ENCODE measurements at places on chromosomes 6 and 20. TPM values are rescaled to one million over a fixed set of nuclear protein-coding genes. Genes with fewer than 3 reads are reported as not detected.

DNA sequence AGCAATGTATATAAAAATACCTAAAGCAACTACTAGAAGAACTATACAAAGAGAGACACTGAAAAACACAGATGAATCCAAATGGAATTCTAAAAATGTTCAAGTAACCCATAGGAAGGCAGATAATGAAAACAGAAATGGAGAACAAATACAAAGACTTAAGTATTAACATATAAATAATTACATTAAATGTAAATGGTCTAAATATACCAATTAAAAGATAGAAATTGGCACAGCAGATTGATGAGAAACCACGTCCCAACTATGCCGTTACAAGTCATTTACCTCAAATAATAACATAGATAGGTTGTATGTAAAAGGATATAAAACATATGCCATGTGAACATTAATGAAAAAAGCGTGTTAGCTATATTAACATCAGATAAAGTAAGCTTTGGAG is 40.1 kb downstream of the CEP85L start:
- ATAC-seq, result no peak

- ATAC-seq, result no peak
Measured at GRCh38 chr20:3123542-3123941, 36.1 kb downstream of the FASTKD5 start.

DNA sequence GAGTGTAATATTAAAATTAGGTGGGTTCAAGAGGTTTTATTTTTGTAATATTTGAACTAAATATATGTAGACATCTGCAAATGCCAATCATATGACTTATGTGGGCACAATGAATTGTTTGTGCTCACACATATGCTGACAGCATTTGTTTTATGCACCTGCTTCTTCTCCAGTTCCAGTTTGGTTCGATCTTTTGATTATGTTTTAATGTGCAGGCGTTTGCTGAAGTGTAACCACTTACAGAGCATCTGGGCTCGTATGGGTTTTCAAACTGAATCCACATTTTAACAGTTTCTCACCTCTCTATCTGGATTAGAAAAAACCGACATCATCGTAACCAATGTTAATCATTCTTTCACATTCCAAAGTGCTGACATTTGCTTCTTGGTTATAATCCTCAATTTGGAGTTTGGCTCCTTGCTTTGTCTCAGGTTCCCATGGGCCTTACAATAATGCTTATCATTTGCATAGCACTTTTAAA is 129.1 kb upstream of the SPACA1 start:
- ATAC-seq, result no peak

Gene FAM50B
- 6.0 TPM for total RNA-seq

Gene HLA-DMB
- 5.5 TPM for total RNA-seq

- no peak for ATAC-seq
Measured at GRCh38 chr6:105880030-105880492, 206.1 kb upstream of the PRDM1 start.

DNA sequence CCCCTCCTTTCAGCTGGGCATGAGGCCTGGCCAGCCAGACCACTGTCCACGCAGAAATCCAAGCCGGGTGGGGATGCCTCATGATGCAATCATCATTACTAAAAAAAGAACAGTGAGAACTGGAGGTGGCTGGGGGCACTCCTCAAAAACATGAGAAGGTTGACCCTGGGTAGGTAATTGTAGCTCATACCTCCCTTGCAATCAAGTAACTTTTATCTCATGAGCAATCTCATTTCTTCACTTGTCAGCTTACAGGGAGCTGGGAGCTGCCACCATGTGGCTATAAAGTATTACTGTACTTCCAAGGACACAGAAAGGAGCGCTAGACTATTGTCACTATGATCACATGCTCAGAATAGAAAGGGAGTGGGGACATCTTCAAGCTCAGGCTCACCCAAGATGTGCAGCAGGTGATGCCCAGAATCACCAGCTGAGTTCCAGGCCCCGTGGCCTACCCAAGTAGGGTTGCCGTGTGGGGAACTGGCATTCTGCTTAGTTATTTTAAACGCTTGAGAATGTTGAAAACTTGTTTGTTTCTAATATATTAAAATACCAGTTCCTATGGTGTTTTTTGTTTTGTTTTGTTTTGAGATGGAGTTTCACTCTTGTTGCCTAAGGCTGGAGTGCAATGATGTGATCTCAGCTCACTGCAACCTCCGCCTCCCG is 3.0 kb upstream of the CDH26 start:
- peak; percentile 68 for ATAC-seq

DNA sequence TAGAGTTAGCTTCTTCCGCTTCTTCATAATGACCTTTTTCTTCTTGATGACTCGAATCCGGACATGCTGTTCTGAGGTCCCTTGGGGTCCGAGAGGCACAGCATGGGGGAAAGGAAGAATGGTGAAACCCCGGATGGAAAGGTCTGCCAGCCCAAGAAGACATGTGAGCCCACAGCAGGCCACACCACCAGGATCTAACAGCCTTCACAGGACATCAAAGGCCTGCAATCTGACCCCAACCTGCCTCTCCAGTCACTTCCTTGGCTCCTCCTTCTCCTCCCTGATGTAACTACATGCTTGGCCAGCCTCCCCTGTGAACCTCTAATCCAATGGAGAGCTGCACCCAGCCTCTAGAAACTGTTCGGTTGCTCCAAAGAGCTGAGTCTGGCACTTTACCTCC is 1.6 kb downstream of the CPXM1 start:
- ATAC-seq, result no peak

- ATAC-seq, result peak; percentile 82
Measured at GRCh38 chr6:138088326-138088762, 18.9 kb downstream of the PERP start.

DNA sequence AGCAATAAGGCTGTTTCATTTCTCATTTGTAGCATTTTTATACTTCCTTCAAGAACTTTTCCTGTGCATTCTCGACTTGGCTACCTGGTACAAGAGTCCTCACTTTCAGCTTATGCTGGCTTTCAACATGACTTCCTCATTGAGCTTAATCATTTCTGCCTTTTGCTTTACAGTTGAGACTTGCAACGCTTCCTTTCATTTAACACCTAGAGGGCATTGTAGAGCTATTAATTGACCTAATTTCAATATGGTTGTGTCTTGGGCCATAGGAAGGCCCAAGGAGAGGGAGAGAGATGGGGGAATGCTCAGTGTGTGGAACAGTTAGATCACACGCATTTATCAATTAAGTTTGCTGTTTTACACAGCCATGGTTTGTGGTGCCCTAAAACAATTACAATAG is 37.2 kb downstream of the SLC22A2 start:
- ATAC-seq, result peak; percentile 80

DNA sequence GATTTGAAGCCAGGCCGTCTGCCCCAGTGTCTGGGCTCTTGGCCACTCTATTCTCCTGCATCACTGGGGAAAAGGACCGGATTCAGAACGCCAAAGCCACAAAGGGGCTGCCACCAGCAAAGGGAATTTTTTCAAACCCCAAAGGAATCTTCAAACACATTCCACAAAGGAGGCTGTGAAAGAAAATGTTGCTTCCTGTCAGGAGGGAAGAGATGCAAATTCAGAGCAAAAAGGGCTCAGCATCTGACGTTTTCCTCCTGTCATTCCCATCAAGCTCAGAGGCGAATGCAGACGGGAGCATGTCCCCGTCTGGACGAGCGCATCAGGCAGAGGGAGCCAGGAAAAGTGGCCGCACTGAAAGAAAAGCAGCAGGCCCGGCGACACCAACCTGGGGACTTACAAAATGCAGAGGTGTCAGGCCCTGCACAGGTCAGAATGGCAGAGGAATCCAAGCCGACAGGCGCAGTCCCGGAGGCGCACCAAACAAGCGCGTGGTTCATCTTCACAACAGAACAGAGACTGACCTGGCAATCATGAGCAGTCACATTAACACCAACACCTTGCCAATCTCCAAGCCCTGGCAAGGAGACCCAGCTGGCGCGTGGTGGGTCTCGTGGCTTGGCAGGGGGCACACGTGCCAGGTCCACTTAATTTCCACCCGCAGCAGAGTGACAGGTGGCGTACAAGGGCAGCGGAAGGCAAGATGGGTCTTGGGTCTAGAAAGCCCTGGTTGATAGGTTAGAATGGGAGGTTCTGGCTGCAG is 62.8 kb downstream of the GRM4 start:
- no peak for ATAC-seq

DNA sequence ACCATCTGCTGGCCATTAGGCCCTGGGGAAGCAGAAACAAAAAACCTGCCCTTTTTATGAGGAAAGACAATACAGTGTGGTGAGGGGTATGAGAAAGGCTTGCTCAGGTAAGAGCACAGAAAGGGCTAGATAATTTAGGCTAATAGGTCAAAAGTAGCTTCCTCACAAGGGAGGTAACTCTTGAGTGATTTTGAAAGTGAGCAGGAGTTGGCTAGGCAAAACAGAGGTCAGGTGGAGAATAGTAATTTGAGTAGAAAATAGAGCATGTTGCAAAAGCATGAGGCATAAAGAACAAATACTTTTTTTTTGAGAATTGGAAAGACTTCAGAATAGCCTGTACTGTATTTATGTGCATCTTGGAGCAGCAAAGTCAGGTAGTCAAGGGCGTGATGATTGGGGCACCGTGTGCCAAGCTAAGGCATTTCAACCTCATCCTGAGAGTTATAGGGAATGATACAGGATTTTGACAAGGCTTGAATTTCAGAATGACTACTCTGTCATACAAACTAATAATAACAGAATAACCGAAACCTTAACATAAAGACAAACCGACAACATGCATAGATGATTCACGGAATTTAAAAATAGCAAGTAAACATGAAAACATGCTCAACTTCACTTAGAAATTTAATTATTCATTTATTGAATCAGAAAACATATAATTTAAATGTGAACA is 123.0 kb upstream of the ENPP5 start:
- ATAC-seq, result no peak

DNA sequence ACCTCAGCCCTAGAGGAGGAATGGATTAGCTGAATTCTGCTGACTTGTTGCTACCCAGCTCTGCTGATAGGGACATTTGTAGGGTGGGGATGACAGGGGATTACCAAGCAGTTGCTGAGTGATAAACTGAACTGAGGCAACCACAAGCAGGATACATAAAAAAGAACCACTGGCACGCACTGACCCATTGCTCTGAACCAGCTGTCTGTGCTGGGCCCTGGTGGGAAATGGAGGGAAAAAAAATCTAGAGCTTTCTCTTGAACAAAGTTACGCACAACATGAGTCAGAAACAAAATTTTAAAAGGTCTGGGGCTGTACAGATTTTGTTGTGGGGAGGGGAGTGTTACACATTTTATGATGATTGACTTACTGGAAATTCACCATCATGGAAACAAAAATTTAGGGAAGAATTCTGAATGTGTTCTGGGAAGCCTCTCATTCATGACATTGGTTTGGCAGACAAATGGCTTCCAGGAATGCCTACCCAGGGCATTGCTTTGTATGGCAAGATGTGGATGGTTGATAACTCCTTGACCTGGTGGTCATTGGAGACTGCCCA is 37.7 kb downstream of the FOXO3 start:
- peak; percentile 90 for ATAC-seq

GRCh38 chr20:24580006-24580405 is 110.6 kb downstream of the SYNDIG1 start:
- ATAC-seq, result no peak

DNA sequence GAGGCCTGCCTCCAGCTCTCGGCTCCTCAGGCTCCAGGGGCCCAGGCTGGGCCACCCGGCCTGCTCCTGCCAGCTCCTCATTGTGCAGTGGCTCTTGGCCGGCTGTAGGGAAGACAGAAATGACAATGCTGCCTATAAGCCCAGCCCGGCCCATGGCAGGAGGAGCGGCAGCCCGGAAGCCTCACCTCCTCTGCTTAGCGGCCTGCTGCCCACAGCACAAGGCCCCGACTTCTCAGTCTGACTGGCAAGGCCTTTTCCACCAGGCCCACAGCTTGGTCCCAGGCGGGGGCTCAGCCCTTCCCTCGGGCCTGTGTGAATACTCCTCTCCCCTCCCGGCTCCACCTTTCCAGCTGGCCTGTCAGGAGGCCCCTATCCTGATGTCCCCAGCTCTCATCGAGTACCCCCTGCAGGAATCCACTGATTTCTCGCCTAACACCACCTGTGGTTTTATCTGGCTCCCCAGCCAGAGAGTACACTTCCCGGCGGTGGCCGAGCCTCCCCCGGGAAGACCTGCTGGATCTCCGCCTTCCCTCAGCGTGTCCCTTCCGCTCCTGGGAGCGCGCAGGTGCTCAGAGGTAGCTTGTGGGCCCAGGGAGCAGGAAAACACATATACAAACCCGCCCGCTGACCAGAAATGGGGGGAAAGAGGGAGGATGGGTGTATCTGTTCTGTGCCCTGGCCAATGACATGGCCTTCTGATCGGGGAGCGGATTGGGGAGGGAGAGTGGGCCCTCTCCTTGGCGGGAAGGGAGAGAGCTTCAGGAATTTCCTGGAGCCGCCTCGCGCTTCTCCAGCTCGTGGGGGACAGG is 963 bp downstream of the DDRGK1 start:
- ATAC-seq, result peak; percentile 55

DNA sequence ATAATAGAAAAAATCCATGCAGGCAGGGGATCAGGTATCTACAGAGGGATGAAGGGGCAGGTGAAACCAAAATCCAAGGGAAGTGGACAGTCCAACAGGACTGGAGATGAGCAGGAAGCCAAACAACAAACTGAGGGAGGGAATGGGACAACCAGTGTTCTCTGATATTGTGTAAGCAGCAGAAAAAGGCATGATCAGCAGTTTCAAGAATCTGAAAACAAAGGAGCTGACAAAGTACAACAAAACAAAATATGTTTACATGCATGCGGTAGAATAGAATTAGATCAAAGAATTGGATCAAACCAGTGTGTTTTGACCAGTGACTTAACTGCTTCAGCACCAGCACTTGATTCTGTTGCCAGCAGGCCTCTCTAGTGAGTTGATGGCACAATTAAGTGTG is 729.7 kb downstream of the RFPL4B start:
- ATAC-seq, result no peak

Gene HMGN4
- total RNA-seq, result 29.9 TPM

DNA sequence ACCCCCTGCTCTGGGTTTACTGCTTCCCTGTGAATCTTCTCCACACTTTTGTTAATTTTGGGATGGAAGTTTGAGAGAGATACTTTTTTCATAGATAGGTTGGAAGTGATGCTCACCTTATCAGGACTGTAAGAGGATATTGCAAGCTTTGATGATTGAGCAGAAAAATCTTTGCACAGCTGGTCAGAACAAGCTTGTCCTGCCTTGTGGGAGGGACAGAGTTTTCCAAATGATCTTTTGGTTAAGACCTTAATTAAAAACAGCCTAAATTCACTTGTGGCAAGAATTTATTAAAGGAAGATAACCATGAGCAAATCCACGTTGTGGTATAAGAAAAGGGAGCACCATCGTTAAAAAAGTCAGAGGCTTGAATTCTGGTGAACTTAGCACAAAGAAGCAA is 32.2 kb downstream of the E2F3 start:
- ATAC-seq, result no peak

GRCh38 chr6:85923013-85923430 is 280.3 kb upstream of the SYNCRIP start:
- ATAC-seq, result peak; percentile 93

Gene KCNQ5
- total RNA-seq, result 0.96 TPM

- no peak for ATAC-seq
Measured at GRCh38 chr6:100810015-100810414, 71.1 kb downstream of the ASCC3 start.

Gene IL17A
- not detected for total RNA-seq

- ATAC-seq, result no peak
Measured at GRCh38 chr6:5516036-5516435, 254.7 kb downstream of the FARS2 start.

- ATAC-seq, result peak; percentile 88
Measured at GRCh38 chr6:16206595-16207037, 31.8 kb upstream of the GMPR start.

- no peak for ATAC-seq
Measured at GRCh38 chr6:98941319-98941718, 6.4 kb downstream of the FBXL4 start.
